ENCODE measurements at places on chromosomes 2 and 18. TPM values are rescaled to one million over a fixed set of nuclear protein-coding genes. Genes with fewer than 3 reads are reported as not detected.

The KCNK3 gene
- 7.2 TPM for total RNA-seq

The RIT2 gene
- total RNA-seq, result not detected

The FIGLA gene
- not detected for total RNA-seq

DNA sequence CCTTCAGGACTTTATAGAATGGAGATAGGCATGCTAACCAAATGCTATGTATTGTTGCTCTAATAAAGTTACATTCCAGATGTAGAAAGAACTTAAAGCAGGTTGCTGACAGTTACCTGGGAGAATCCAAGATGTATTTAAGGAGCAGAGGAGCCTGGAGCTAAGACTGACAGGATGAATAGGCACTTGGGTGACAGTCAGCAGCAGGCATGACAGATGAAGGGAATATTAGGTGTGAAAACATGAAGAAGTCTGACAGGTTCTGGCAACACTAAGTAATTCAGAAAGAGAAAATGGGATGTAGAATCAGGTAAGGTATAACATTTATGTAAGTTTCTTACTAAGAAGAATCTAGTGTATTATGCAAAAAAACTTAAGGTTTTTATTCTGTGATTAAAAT lies 232.0 kb downstream of the DSC3 start:
- H3K27ac ChIP-seq, result no peak overlapping the region
- DNase-seq, result no peak
- H3K27me3 ChIP-seq, result no peaks in the 10 kb centered on the region
- no peak overlapping the region for H3K4me3 ChIP-seq
- H3K4me1 ChIP-seq, result no peaks in the 10 kb centered on the region
- H3K36me3 ChIP-seq, result no peaks in the 10 kb centered on the region

DNA sequence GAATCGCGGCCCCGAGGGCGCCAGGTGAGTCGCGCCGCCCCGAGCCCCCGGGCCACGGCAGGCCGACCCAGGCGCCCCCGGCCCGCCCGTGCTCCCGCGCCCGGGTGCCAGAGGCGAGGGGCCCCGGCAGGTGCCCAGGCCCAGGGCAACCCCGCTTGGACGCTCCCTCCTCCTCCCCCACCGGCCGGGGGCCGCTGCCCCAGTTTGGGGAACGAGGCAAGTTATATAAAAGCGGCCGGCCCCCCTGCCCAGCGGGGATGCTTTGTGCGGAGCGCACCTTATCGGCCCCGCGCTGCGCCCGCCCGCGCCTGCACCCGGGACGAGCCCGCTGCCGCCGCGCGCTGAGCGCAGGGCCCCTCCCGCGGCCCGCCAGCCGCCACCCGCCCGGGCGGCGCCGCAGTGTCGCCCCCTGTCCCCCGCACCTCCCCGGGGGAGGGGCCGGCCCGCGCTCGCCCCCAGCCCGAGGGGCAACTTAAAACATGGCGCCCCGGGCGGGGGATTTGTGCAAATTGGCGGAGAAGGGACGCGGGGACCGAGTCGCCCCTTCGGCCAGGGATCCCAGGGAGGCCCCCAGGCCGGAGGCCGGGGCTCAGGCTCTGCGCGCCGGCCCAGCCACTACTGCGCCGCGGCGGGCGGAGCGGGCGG lies 639 bp downstream of the EPB41L3 start:
- peak overlapping the region; percentile 41 for H3K27ac ChIP-seq
- H3K36me3 ChIP-seq, result no peaks in the 10 kb centered on the region
- H3K27me3 ChIP-seq, result no peaks in the 10 kb centered on the region
- no peaks in the 10 kb centered on the region for H3K4me1 ChIP-seq

DNA sequence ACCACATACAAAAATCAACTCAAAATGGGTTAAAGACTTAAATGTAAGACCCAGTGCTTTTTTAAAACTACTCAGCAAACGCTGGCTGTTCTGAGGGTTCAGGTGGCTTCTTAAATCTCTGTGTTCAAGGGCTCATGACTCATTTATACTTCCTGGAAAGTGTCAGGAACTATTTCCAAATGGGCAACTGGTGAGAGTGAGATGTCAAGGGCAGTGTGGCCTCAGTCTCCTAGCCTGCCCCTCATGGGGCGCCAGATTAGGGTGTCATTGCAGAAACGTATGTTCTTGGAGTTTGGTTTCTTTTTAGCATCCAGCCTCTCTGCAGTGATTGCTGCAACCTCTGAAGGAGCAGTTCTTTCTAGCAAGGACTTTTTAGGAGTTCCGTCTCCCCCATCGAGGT lies 485.4 kb downstream of the TNS1 start:
- H3K27ac ChIP-seq, result no peak overlapping the region
- H3K36me3 ChIP-seq, result no peaks in the 10 kb centered on the region
- DNase-seq, result no peak
- H3K4me1 ChIP-seq, result no peaks in the 10 kb centered on the region
- no peaks in the 10 kb centered on the region for H3K27me3 ChIP-seq

DNA sequence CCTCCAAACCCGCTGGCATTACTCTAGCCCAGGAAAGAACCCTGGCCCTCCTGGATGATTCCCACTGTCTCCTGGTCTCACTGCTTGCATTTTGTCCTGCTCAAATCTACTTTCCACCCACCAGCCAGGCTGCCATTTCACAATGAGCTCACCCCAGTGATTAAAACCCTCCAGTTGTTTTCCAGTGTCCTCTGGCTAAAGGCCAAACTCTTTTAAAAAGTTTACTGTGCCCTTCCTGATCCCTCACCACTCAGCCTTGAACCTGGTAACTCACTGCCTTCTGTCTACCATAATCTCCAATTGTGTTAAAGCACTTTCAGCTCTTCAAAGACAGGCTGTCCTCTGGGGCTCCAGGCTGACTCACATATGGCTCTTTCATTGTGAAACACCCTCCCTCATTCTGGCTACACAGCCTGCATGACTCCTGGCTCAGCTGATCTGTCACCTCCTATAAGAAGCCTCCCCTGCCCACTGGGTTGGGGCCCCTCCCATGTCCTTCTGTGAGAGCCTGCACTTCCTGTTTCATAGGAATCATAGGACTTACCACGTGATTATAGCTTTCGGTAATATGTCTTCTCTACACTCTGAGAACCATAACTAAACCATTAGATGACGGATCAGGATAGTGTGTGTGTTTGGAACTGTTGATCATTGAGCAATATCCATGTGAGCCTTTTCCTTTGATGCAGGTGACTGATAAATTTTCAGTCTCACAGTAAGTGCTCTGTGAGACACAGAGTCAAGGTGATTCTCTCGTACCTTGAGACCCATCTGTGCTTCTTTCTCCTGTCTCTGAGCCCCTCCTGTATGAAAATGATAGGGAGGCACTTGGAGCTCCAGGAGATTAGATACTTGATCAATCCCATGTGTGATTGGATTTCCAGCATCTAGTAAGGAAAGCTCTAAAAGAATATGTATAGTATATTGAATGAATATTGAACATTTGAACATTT lies 590.8 kb upstream of the ID2 start:
- peak; percentile 59 for DNase-seq
- no peaks in the 10 kb centered on the region for H3K36me3 ChIP-seq
- no peaks in the 10 kb centered on the region for H3K27me3 ChIP-seq
- H3K4me1 ChIP-seq, result no peaks in the 10 kb centered on the region

DNA sequence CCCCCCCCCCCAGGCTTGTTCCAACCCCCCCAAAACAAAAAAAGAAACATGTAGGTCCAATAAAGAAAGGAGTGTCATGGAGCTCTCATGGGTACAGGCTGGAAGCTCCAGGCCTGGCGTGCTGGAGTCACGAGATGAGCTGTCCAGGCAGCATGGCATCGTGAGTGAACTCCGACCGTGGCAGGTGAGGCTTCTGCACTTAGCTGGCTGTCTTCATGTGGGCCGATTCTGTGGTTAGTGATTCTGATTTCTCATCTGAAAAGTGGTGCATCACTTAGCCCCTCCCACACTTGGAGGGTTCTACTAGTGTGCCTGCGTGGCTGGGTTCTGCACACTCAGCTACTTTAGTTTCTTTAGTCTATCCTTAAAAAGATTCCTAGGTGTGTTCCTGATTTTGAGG lies 126.4 kb upstream of the MGAT5 start:
- no peak for DNase-seq
- H3K36me3 ChIP-seq, result no peaks in the 10 kb centered on the region
- no peak overlapping the region for H3K4me3 ChIP-seq
- no peak overlapping the region for H3K27ac ChIP-seq
- H3K4me1 ChIP-seq, result peaks cover 4% of the 10 kb centered on the region
- H3K27me3 ChIP-seq, result no peaks in the 10 kb centered on the region

- no peaks in the 10 kb centered on the region for H3K36me3 ChIP-seq
- H3K27me3 ChIP-seq, result no peaks in the 10 kb centered on the region
- H3K4me1 ChIP-seq, result no peaks in the 10 kb centered on the region
- H3K27ac ChIP-seq, result no peak overlapping the region
Measured at GRCh38 chr2:25957743-25958142, 24.6 kb downstream of the KIF3C start.

DNA sequence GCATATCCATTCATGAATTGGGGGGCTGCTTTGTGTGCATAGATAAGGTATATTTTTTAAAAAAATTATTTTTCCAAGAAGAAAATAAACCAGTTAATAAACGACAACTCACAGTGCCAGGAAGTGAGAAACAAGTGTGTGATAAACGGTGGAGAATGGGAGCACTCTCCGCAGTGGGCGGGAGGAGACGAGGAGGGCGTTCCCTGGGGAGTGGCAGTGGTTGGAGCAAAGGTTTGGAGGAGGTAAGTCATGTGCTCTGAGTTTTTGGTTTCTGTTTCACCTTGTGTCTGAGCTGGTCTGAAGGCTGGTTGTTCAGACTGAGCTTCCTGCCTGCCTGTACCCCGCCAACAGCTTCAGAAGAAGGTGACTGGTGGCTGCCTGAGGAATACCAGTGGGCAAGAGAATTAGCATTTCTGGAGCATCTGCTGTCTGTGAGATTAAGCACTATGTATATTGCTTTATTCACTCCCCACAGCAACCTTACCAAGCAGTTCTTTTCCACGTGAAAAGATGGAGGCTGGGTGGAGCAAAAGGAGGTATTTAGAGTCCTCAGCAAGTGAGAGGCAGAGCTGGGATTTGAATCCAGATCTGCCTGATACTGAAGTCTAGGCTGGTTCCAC lies 27.0 kb upstream of the CASP8 start:
- no peaks in the 10 kb centered on the region for H3K27me3 ChIP-seq
- H3K4me3 ChIP-seq, result peak overlapping the region; percentile 29
- peaks cover 12% of the 10 kb centered on the region for H3K4me1 ChIP-seq
- H3K36me3 ChIP-seq, result no peaks in the 10 kb centered on the region
- H3K27ac ChIP-seq, result no peak overlapping the region

GRCh38 chr2:30098266-30099005 lies 48.4 kb upstream of the YPEL5 start:
- no peaks in the 10 kb centered on the region for H3K27me3 ChIP-seq
- H3K27ac ChIP-seq, result no peak overlapping the region
- no peaks in the 10 kb centered on the region for H3K36me3 ChIP-seq
- DNase-seq, result no peak
- H3K4me1 ChIP-seq, result no peaks in the 10 kb centered on the region

DNA sequence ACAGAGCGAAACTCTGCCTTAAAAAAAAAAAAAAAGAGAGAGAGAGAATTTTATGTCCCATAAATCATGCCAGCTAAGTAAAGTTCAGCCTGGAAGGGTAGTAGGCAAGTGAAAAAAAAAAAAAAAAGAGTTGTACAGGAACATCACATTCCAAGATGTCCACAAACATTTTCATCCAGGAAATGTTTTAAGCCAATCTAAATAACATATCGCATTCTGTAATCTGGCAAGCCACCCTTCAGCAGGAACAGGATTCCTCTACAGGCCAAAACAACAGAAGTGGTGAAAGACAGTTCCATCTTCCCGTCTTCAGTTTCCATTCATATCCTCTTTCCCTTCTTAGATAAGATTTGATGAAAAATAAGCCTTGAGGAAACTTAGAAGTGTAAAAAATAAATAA lies 1108.1 kb upstream of the DDX18 start:
- no peak overlapping the region for H3K27ac ChIP-seq
- no peaks in the 10 kb centered on the region for H3K4me1 ChIP-seq
- H3K36me3 ChIP-seq, result no peaks in the 10 kb centered on the region

- H3K4me3 ChIP-seq, result no peak overlapping the region
- no peak overlapping the region for H3K27ac ChIP-seq
- no peaks in the 10 kb centered on the region for H3K27me3 ChIP-seq
- DNase-seq, result no peak
Measured at GRCh38 chr18:46301571-46301970, 197.4 kb downstream of the HAUS1 start.

GRCh38 chr18:21085579-21086166 lies 25.9 kb downstream of the ROCK1 start:
- H3K27ac ChIP-seq, result no peak overlapping the region
- H3K4me3 ChIP-seq, result no peak overlapping the region
- DNase-seq, result no peak
- H3K4me1 ChIP-seq, result no peaks in the 10 kb centered on the region
- no peaks in the 10 kb centered on the region for H3K36me3 ChIP-seq

DNA sequence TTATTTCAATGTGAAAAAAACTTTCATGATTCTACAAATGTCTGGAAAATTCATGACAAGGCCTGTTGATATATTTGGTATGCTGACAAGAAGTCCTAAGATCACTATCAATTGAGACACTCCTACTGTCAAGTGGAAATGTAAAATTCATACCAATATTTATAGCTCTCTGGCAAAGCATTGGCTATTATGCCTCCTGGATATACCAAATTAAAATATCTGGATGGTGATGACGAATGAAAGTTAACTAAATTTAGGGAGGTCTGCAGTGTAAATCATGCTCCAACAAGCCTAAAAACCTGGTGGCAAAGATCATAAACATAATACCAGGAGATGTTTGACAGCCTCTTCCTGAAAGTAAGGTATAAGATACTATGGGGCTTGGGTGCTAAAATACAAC lies 41.1 kb upstream of the TCF4 start:
- H3K4me1 ChIP-seq, result no peaks in the 10 kb centered on the region
- no peaks in the 10 kb centered on the region for H3K36me3 ChIP-seq
- no peak overlapping the region for H3K4me3 ChIP-seq
- H3K27me3 ChIP-seq, result no peaks in the 10 kb centered on the region

DNA sequence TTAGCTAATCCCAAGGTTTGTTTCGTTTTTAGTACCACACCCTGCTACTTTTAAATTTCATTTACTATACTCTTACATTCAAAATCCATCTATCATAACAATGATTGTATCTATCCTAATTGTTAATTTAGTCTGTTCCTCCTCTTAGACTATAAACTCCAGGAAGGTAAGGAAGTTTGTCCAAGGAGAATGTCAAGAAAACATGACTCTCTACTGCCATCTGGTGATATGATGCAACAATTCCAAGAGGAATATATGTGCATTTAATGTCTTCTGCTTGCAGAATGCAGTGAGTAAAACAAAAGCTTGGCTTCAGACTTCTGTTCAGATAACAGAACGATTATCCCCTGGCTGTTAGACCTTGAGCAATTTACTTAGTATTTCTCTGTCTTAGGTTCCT lies 1267.1 kb downstream of the LRP1B start:
- no peaks in the 10 kb centered on the region for H3K4me1 ChIP-seq
- H3K4me3 ChIP-seq, result no peak overlapping the region
- no peak for DNase-seq

- H3K27ac ChIP-seq, result no peak overlapping the region
- H3K36me3 ChIP-seq, result peaks cover 43% of the 10 kb centered on the region
- H3K27me3 ChIP-seq, result no peaks in the 10 kb centered on the region
- no peaks in the 10 kb centered on the region for H3K4me1 ChIP-seq
Measured at GRCh38 chr18:21548647-21549046, 51.9 kb downstream of the ESCO1 start.

- H3K27me3 ChIP-seq, result no peaks in the 10 kb centered on the region
- DNase-seq, result no peak
- H3K4me1 ChIP-seq, result no peaks in the 10 kb centered on the region
- no peaks in the 10 kb centered on the region for H3K36me3 ChIP-seq
Measured at GRCh38 chr18:41870191-41870590, 84.8 kb upstream of the PIK3C3 start.

GRCh38 chr2:36253086-36253485 lies 102.5 kb upstream of the CRIM1 start:
- DNase-seq, result no peak
- no peaks in the 10 kb centered on the region for H3K4me1 ChIP-seq
- no peak overlapping the region for H3K27ac ChIP-seq
